ENCODE measurements at places on chromosomes 13 and 19. TPM values are rescaled to one million over a fixed set of nuclear protein-coding genes. Genes with fewer than 3 reads are reported as not detected.

PRMT1 gene
- total RNA-seq = 125 TPM

- H3K36me3 ChIP-seq = no peaks in the 10 kb centered on the region
- no peak for DNase-seq
- peaks cover 71% of the 10 kb centered on the region for H3K27me3 ChIP-seq
These were observed 4.5 kb downstream of the FGF9 start for GRCh38 chr13:21675095-21675991.

KASH5 gene
- 0.85 TPM for total RNA-seq

KLK1 gene
- 0.75 TPM for total RNA-seq

GRCh38 chr13:38210928-38211596 lies 138.6 kb upstream of the UFM1 start:
- H3K4me1 ChIP-seq = no peaks in the 10 kb centered on the region
- no peaks in the 10 kb centered on the region for H3K27me3 ChIP-seq
- H3K27ac ChIP-seq = no peak overlapping the region
- DNase-seq = no peak
- no peak overlapping the region for H3K4me3 ChIP-seq

DNA sequence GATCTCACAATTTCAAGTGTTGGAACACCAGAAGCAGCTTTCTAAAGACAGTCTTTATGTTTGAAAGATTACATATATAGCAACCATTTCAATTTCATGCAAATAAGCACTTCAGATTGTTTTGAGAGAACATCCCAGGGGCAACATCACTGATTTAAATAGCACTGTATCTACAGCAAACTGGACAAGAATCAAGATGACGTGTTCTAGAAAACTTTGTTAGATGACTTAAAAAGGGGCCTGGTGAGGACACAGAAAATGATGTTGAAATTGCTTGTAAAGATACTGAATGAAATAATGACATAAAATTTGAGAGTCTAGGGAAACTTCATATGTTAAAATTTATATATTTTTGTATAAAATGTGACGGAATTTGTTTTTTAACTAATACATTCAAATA lies 277.1 kb downstream of the KLF12 start:
- H3K4me1 ChIP-seq = peaks cover 15% of the 10 kb centered on the region
- DNase-seq = no peak
- H3K27ac ChIP-seq = no peak overlapping the region
- peaks cover 14% of the 10 kb centered on the region for H3K36me3 ChIP-seq
- no peaks in the 10 kb centered on the region for H3K27me3 ChIP-seq

KIR2DL4 gene
- 0.30 TPM for total RNA-seq

SMAD9 gene
- total RNA-seq = not detected

GRCh38 chr13:108060111-108060510 lies 155.2 kb downstream of the LIG4 start:
- no peaks in the 10 kb centered on the region for H3K27me3 ChIP-seq
- H3K4me3 ChIP-seq = no peak overlapping the region
- H3K27ac ChIP-seq = no peak overlapping the region

GRCh38 chr19:32339988-32340874 lies 5.2 kb upstream of the ZNF507 start:
- H3K36me3 ChIP-seq = no peaks in the 10 kb centered on the region
- no peaks in the 10 kb centered on the region for H3K4me1 ChIP-seq
- DNase-seq = peak; percentile 57
- peaks cover 6% of the 10 kb centered on the region for H3K27me3 ChIP-seq

DAZAP1 gene
- 241 TPM for total RNA-seq

KLK2 gene
- total RNA-seq = not detected

DNA sequence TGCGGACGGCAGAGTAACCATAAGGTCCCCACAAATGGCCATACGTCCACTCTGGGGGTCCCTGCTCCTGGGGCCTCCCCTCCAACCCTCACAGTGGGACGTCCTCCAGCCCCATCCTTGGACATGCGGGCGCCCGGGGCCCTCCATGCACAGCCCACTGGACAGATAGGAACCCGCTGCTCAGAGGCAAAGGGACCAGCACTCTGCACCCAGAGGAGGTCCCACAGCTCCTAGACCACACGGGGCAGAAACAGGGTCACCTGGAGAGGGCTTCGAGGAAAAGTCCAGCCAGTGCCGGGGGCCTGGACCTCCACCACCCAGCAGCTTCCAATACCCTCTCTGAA lies 11.1 kb downstream of the REXO1 start:
- H3K27me3 ChIP-seq = no peaks in the 10 kb centered on the region
- peaks cover 17% of the 10 kb centered on the region for H3K4me1 ChIP-seq
- H3K4me3 ChIP-seq = no peak overlapping the region
- H3K36me3 ChIP-seq = no peaks in the 10 kb centered on the region

KLK14 gene
- 0.35 TPM for total RNA-seq

ASF1B gene
- 119 TPM for total RNA-seq

HAUS5 gene
- 57.9 TPM for total RNA-seq

GRCh38 chr13:52969373-52969772 lies 59.2 kb upstream of the OLFM4 start:
- no peak for DNase-seq
- no peaks in the 10 kb centered on the region for H3K4me1 ChIP-seq
- no peak overlapping the region for H3K27ac ChIP-seq
- H3K27me3 ChIP-seq = peaks cover 4% of the 10 kb centered on the region
- no peaks in the 10 kb centered on the region for H3K36me3 ChIP-seq
- H3K4me3 ChIP-seq = no peak overlapping the region

DNA sequence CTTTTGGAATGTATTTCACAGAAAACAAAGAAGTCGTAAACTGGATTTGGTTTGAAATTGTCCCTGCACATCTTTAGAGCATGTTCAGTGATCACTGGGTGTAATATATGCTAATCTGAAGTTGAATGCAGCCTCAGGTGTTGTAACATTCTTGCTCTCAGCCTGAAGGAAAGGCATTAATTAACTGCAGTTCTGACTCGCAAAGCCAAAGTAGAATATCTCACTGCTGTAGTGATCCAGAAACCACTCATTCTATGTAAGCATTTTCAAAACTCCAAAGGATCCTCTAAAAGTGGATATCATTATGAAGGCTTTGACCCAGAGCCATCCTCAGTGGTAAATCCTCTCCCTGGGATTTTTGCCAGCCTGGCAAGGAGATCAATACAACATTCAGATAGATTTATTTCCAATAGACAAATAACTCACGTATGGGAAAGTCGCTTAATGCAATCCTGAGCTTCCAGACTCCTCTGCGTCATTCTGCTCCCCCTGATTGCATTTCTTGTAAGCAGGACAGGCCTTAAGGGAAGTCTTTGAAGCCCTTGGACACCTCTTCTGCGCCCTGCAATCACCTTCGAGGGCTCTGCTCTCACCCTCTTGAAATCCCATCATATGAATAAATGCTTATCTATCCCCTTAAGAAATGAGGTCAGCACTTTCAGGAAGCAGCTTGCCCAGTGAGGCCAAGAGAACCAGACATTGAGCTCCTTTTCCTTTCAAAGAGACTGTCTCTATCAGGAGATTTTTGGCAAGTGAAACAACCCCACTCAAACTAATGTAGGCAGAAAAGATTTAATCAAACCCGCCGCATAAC lies 301.7 kb upstream of the NBEA start:
- H3K4me1 ChIP-seq = no peaks in the 10 kb centered on the region
- no peaks in the 10 kb centered on the region for H3K27me3 ChIP-seq
- H3K4me3 ChIP-seq = no peak overlapping the region
- DNase-seq = no peak

DNA sequence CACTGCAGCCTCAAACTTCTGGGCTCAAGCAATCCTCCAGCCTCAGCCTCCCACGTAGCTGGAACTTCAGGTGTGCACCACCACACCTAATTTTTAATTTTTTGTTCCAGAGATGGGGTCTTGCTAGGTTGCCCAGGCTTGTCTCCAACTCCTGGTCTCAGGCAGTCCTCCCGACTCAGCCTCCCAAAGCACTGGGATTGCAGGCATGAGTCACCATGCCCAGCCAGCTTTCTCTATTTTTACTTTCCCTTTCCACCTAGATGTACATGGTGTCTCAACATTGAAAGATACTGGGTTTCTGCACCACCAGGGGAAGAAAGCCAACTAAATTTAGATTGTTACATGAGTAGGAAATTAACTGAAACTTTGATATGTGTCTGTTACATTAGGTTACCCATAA lies 13.8 kb upstream of the ZNF846 start:
- H3K4me1 ChIP-seq = peaks cover 28% of the 10 kb centered on the region
- no peak overlapping the region for H3K4me3 ChIP-seq
- H3K27me3 ChIP-seq = no peaks in the 10 kb centered on the region
- no peak overlapping the region for H3K27ac ChIP-seq
- no peaks in the 10 kb centered on the region for H3K36me3 ChIP-seq

DNA sequence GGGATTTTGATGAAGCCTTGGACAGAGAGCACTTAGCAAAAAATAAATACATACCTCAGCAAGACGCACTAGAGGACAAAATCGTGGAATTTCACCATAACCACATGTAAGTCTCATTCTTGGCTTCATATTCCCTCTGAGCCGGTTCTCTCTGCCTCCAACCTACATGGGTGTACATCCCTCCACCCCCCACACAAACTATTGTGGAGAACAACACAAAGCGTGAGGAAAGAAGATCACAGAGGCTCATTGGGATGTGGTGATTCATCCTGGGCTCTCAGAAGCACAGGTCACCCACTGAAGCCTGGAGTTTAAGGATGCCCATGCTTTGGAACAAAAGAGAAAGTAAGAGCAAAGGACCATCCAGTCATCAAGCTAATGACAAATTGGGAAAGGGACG lies 192.2 kb downstream of the STK24 start:
- H3K4me1 ChIP-seq = no peaks in the 10 kb centered on the region
- no peak overlapping the region for H3K4me3 ChIP-seq
- no peaks in the 10 kb centered on the region for H3K36me3 ChIP-seq
- DNase-seq = no peak
- H3K27me3 ChIP-seq = peaks cover 15% of the 10 kb centered on the region

UBE2L5 gene
- not detected for total RNA-seq

- H3K27ac ChIP-seq = no peak within 1 kb of the TSS
- no peaks in the 10 kb centered on the region for H3K36me3 ChIP-seq
- peaks cover 26% of the 10 kb centered on the region for H3K4me1 ChIP-seq
- DNase-seq = peak; percentile 33
- peaks cover 57% of the 10 kb centered on the region for H3K27me3 ChIP-seq
These were observed at the start of gene SHISA2 for GRCh38 chr13:26051657-26052311. SHISA2 (minus strand) TSS chr13:26052016; CDS start chr13:26050975, 1,041 bp downstream.

- DNase-seq = no peak
- H3K27ac ChIP-seq = no peak overlapping the region
These were observed 588.3 kb upstream of the SLITRK1 start for GRCh38 chr13:84470528-84470927.

GRCh38 chr13:47503475-47503874 lies 497.6 kb downstream of the SUCLA2 start:
- H3K4me1 ChIP-seq = no peaks in the 10 kb centered on the region
- no peak overlapping the region for H3K27ac ChIP-seq
- no peak overlapping the region for H3K4me3 ChIP-seq
- H3K36me3 ChIP-seq = no peaks in the 10 kb centered on the region
- no peak for DNase-seq

DNA sequence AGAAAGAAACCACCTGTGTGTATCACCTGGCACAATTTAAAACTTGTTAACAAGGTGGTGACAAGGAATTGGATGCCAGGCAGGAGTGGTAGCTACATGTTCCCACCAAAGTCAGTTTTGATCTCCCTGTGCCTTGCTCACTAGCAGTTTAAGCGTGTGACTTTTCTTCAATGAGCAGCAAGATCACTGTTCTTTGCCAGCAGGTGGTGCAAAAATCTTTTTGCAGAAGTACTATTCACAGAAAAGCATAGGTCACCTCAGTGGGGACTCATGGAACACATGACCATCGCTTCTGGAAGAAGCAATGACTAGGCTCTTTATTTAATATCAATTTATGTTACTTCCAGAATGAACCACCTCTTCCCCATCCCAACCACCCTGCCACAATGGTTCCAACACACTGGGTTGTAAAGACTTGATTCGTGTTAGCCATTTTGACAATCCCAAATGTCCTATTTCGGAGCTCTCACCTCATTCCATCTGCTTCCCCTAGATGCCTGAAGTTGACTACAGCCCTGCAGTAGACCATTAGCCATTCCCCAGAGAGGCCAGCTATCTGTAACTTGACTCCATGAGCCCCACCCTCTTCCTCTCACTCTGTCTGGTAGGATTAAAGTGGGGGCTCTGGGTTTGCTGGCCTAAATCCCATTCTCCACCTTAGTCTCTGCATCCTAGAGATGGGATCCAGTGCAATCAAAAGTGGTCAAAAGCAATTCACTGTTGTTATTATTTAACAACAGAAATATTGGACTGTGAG lies 59.1 kb upstream of the TNFRSF19 start:
- peaks cover 14% of the 10 kb centered on the region for H3K27me3 ChIP-seq
- H3K4me1 ChIP-seq = no peaks in the 10 kb centered on the region
- no peak overlapping the region for H3K4me3 ChIP-seq
- DNase-seq = peak; percentile 9
- H3K36me3 ChIP-seq = no peaks in the 10 kb centered on the region
- H3K27ac ChIP-seq = no peak overlapping the region

MADCAM1 gene
- total RNA-seq = 0.15 TPM

DNA sequence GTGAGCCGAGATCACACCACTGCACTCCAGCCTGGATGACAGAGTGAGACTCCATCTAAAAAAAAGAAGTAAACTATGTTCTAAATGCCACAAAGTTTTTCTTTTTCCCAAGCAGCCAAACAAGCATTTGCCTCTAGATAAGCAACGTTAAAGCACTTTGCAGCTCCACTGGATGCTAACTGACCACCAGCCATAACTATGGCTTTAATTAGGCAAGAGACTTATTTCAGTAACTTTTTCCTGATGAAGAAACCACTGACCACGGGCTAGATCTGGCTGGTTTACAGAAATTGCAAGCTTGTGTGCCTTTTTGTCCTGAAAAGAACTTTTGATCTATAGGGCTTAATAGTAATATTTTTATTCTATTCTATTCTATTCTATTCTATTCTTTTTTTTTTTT lies 22.1 kb downstream of the CD70 start:
- H3K36me3 ChIP-seq = no peaks in the 10 kb centered on the region
- no peak for DNase-seq
- no peaks in the 10 kb centered on the region for H3K4me1 ChIP-seq
- peaks cover 36% of the 10 kb centered on the region for H3K27me3 ChIP-seq
- H3K27ac ChIP-seq = no peak overlapping the region

DNA sequence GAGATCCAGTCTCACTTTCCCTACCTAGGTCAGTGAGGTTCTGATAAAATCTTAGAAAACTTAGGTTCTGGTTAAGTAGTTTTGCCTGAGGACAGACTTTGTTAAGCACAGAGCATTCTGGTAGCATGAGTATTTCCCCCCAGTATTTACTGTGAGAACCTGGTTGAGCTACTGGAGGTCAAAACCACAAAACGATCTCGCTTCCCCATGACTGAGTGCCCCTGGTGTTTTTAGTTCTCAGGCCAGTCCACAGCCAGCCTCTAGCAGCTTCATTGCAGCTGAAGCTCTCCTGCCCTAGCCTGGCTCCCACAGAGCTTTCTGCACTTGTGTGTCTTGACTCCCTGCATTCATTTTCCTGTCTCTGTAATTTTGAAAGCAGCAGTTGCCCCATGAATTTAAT lies 1138.2 kb downstream of the UQCRFS1 start:
- H3K27me3 ChIP-seq = no peaks in the 10 kb centered on the region
- no peak for DNase-seq
- H3K36me3 ChIP-seq = no peaks in the 10 kb centered on the region
- no peak overlapping the region for H3K27ac ChIP-seq
- H3K4me3 ChIP-seq = no peak overlapping the region
- H3K4me1 ChIP-seq = no peaks in the 10 kb centered on the region
